ENCODE measurements at places on chromosomes 12 and 14.

DNA sequence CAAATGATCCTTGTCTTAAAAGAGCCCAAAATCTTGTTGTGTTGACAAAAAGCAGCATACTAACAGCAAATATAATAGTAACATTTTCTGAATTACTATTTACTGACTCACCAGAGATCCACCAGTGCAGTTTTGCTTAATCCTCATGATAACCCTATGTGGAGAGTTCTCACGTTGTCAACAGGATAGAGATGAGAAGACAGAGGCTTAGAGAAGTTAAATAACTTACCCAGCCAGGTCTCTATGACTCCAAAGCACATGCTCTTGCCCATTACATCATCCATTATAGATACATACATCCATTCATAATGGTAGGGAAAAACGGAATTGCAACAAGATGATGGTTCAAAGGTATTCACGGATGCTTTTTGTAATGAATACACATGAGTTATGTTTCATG, 111.9 kb downstream of the PAX9 start:
- DNase-seq: no peak

DNA sequence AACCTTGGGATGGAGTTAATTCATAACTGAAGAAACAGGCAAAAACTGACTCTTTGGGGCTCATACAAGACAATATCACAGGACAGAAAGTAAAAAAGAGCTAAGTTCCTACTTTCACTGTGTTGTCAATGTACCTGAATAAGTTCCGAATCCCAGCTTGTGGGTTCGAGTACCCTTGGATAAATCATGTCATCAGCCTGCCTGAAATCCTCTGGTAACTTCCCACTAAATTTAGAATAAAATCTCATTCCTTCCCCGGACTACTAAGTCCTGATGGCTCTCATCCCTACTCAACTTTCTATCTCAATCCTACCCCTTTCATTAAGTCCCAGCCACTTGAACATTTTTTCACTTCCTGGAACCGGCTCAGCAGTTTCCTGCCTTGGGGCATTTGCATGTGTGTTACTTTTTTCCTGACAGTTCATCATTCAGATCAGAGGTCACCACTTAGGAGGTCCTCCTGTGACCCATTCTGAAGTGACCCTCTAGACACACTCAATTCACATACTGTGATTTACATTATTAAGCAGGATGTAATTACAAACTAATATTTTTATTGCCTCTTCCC, 12.7 kb downstream of the ERP29 start:
- DNase-seq: no peak

- DNase-seq: no peak
Measured at GRCh38 chr12:110104188-110105094, 19.7 kb upstream of the IFT81 start.

GRCh38 chr12:22361785-22362184, 27.3 kb upstream of the ST8SIA1 start:
- DNase-seq: no peak

DNA sequence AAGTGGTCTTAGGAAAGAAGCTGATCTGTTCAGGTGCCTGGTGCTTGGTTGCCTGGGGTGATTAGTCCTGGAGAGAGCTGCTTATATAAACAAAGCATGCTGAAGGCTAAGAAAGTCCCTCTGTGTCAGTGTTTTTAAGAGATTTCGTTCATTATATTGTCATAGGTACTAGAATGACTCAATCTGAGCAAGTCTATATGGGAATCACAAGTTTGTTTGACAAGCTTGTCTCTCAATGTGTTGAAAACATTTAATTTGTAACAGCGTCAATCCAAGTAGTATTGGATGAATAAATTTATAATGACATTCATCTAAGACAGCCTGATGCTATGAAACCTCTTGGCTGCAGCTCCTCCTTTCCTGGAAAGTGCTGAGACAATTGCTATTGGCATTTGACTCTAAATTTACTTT, 256.3 kb downstream of the TMTC2 start:
- no peak for DNase-seq

DNA sequence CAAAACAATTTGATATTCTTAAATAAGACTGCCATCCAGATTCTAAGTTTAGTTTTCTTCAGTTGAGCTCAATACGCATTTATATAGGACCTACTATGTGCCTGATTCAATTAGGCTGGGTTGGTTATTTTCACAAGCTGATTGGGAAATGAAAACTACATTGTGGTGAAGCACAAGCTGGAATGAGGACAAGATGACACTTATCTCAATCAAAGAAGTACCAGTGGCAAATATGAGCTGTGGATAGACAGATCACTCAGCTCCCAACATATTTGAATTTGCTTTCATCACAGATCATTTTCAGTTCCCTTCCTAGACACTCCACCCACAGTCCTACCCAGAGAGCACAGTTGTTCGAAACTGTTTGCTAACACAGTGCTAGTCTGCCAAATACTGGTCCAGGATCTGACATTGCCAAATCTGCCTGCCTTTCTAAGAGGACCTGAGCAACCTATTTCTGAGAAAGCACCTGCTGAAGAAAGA, 74.7 kb downstream of the LLPH start:
- no peak for DNase-seq

GRCh38 chr12:129885287-129885686, 18.5 kb downstream of the TMEM132D start:
- DNase-seq: no peak

GRCh38 chr12:92432724-92433441, 269.9 kb upstream of the PLEKHG7 start:
- DNase-seq: no peak

GRCh38 chr12:90627180-90627896, 327.6 kb downstream of the CCER1 start:
- no peak for DNase-seq

- no peak for DNase-seq
Measured at GRCh38 chr12:9039397-9039977, 50.1 kb downstream of the KLRG1 start.

GRCh38 chr14:50647753-50648152, 20.4 kb downstream of the SAV1 start:
- DNase-seq: no peak

All from head of caudate nucleus (tissue), 42 donors.